ENCODE measurements at places on chromosomes 4 and X.

- DNase-seq = no peak
Measured at GRCh38 chrX:124344246-124344645, 2.1 kb upstream of the SH2D1A start.

DNA sequence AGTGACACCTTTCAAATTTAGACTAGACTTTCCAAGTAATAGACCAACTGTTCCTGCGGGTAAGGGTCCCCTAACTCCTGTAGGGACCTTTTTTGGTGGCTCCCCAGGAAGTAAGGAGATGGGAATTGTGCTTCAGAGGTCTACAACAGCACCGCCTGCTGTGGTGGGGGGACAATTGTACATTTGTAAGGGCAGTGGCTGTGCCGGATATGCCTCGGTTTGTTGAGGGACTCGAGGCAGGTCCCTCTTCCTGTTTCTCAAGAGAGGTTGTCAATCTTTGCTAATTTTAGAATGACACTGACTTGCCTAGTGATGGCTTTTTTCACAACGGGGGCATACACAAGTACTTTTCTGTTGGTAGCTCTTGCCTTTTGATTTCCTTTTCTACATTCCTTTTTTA is 15.5 kb upstream of the HSD17B11 start:
- DNase-seq = no peak

DNA sequence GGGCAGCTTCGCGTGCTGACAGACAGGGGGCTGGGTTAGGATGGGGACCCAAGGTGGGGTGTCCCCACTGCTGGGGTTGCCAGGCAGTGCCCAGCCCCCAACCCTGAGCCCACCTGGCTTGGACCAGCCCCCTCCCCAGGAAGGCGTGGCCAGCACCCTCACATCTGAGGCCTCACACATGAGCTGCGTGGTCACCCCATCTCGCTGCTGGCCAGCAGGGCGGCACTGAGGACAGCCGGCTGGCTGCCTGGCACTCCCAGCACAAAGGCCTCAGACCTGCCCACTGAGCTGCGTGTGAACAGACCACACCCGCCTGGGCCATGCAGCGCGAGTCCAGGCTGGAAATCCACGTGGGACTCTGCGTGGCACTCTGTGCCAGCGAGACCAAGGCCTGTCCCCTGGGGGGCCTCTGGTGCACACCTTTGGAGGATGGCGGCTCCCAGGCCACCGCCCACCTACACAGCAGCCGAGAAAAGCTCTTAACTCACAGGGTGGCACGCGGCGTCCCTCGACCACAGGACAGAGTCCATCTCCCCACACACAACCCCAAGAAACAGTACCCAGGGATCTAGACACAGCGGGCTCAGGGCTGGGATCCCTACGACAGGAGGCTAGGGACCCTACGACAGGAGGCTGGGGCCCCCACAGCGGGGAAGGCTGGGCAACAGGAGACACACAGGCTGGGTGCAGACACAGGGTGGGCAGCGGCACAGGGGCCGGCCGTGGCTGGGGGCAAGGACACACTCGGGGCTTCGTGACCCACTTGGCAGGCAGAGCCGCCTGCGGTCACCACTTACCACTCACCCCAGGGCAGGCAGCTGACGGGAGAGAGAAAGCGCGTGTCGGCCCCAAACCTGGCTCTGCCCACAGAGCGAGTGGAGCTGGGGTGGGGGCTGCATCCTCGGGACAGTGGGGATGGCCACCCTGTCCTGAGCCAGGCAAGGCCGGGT is 9.8 kb downstream of the DGKQ start:
- DNase-seq = no peak

GRCh38 chr4:15897577-15897976 is 41.0 kb downstream of the FGFBP1 start:
- no peak for DNase-seq

- DNase-seq = peak; percentile 2
Measured at GRCh38 chr4:16916719-16917337, 18.4 kb upstream of the LDB2 start.

- DNase-seq = peak; percentile 82
Measured at GRCh38 chr4:78775303-78776078, 659 bp upstream of the BMP2K start.

GRCh38 chr4:114116861-114117260 is 137.4 kb upstream of the ARSJ start:
- DNase-seq = no peak

DNA sequence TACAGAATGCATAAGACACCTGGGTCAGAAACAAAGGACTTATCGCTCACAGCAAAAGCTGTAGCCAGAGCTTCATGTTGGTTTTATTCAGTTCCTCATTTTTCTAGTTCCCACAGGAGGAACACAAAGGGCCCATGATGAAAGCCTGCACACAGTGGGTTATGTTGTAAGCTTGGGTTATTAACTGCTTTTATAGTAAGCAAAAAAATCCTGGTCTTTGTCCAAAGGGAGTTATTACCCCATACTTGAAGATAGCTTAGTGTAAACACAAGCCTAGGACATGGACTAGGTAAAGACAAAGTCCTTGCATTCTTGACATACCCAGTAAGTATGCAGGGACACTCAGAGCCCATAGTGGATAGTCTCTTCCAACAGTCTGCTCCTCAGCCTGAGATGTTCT is 11.7 kb downstream of the BBS12 start:
- no peak for DNase-seq

GRCh38 chr4:69838977-69839376 is 21.0 kb downstream of the SULT1E1 start:
- DNase-seq = no peak

DNA sequence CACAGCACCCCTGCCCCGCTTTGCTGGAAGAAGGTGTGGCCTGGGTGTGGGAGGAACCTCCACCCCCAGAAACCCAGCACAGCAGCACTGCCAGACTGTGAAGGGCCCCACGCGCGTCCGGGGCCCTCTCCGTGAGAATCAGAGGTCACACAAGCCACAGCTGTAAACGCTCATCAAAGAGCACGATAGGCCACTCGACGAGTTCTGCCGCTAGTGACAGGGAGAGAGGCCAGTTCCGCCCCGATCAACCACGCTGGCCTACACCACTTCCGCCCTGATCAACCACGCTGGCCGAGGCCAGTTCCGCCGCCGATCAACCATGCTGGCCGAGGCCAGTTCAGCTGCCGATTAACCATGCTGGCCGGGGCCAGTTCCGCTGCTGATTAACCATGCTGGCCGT is 25.9 kb upstream of the ADRA2C start:
- no peak for DNase-seq

DNA sequence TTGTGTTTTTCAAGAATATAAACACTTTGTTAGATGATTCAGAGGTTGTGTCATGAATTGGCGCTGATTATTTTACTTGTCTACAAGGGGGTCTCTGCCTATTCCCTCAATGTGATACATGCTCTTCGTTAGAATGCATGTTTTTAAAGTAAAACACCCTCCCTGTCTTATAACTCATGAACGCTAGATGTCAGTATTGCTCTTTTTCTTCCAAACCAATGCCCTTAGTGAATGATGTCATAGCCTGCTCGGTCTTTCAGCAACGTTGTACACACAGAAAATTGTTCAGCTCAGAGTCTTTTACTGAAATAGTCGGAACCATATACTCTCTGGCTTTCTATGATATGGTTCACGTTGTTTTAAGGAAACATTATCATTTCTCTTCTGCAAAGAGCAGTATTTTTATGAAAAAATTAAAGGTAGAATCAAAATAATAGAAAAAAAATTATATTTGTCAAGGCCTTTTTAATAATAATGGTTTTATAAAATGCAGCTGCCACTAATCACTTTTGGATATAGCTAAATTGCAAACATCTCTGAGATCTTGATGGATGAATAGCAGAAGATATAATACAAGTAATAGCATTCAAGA is 292.9 kb downstream of the TLL1 start:
- no peak for DNase-seq

GRCh38 chr4:91427171-91427570 is 876.6 kb upstream of the GRID2 start:
- no peak for DNase-seq

DNA sequence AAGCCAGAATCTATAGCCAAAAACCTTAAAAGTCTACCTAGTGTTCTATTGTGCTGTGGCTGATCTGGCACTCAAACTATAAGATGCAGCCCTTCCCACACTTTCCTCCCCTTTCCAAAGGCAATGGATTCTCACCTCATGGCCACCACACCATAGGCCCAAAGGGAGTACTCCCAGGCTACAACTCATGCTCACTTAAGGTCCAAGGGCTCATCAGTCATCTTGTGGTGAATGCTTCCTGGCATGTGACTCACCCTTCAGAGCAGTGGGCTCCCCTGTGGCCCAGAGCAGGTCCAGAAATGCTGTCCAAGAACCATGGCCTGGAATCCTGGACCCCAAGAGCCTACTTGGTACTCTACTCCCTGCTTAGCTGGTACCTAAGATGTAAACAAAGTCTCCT is 181.0 kb downstream of the CHRDL1 start:
- DNase-seq = no peak

DNA sequence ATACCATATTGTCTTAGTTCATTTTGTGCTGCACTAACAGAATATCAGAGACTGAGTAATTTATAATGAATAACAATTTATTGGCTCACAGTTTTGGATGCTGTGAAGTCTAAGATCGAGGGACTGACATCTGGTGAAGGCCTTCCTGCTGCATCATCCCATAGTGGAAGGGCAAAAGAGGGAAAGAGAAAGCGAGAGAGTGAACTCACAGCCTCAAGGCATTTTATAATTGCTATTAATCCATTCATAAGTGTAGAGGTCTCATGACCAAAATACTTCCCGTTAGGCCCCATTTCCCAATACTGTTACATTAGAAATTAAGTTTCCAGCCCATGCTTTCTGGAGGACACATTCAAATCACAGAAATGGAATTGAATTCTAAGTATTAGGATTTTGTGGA is 554.4 kb downstream of the TRAM1L1 start:
- DNase-seq = no peak

DNA sequence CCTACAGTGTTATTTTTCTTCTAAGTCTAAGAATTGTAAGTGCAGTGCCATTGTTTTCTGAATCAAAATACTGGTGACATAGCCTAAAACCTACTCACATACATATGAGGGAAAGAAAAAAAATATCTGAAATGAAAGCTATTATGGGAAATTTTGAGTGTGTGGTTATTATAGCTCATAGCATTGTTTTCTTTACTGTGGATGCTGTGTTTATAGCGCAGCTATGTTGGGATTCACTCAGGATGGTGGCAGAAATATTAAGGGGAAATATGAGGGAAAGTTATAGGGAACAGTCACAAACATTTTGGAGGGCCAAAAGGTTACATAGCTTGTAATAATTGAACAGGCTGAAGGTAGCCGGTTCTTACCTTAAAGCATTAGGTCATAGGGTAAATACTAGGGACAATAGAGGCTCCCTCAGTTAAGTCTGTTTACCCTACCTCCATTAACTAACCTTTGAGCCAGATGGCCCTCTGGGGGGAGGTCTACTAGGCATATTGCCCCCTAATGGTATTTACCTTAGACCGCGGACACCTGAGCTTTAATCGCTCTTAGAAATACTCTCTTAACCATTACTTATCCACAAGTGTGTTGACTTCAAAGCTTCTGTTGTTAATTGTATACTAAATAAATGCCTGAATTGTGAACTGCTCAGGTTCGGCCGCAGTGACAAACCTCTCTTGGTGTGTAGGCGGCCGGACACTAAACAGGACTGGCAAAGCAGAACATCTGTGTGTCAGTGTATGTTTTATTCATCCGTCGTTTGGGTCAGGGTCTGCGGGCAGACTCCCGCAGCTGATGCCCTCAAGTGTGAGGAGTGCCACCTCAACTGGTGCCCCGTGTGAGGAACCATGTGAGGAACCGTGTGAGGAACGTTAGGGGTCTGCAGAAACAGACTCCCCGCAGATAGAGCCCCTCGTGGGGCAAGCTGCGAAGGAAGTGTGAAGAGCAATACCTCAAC is 21.3 kb upstream of the SULT1B1 start:
- DNase-seq = no peak

DNA sequence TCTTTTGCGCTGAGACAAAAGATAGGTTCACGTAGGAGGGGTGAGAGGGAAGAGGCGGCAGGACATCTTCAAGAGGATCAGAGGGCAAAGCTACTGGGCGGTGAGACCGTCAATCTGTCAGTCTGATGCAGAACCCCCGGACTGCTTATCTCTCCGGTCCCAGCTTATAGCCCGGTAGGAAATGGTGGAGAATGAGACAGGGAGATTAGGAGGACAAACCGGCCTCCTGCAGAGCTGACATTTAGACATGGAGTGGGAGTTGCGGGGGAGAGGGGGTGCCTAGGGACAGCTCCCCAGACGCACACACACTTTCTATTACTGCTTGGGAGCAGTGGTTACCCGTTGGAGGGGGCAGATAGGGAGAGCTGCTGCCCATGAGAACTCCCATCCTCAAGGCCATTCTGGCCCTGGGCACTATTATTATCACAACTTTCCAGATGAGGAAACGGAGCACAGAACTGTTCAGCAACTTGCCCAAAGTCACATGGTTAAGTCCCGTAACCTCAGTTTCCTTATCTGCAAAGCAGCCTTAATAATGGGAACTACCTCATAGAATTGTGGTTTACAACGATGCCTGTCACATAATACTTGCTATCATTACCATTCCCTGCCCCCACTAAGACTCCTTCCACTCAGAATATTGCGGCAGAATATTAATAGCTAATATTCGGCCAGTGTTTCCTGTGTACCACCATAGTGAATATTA is 1.1 kb upstream of the HDAC6 start:
- no peak for DNase-seq

GRCh38 chr4:80465238-80465637 is 129.7 kb downstream of the CFAP299 start:
- no peak for DNase-seq

GRCh38 chr4:87025614-87026041 is 90.8 kb downstream of the AFF1 start:
- DNase-seq = no peak

All from activated T-helper 9 cell treated with anti-CD3 and anti-CD28 coated beads, Interleukin-2, amount 50 U/mL, for 16 hours (primary cell).